ENCODE measurements at places on chromosomes 7 and 10. TPM values are rescaled to one million over a fixed set of nuclear protein-coding genes. Genes with fewer than 3 reads are reported as not detected.

Gene ANKRD61
- total RNA-seq = not detected

Gene MMP21
- 1.2 TPM for total RNA-seq

Gene ADGRA1
- total RNA-seq = 0.07 TPM

Gene HOXA3
- 50.9 TPM for total RNA-seq

Gene BNIP3
- 166 TPM for total RNA-seq

Gene FAM131B
- total RNA-seq = 0.60 TPM

Gene CPA5
- total RNA-seq = not detected

Gene CRTAC1
- 2.6 TPM for total RNA-seq

Gene RBP4
- 4.1 TPM for total RNA-seq

Gene SLC39A12
- total RNA-seq = not detected

- no peak for DNase-seq
- H3K27me3 ChIP-seq = no peaks in the 10 kb centered on the region
- H3K27ac ChIP-seq = no peak overlapping the region
- no peak overlapping the region for H3K4me3 ChIP-seq
- H3K36me3 ChIP-seq = no peaks in the 10 kb centered on the region
Measured at GRCh38 chr7:131803816-131804215, 247.4 kb upstream of the PODXL start.

GRCh38 chr7:117092785-117093184, 139.5 kb downstream of the ST7 start:
- no peaks in the 10 kb centered on the region for H3K27me3 ChIP-seq
- no peaks in the 10 kb centered on the region for H3K4me1 ChIP-seq
- H3K27ac ChIP-seq = no peak overlapping the region
- no peak overlapping the region for H3K4me3 ChIP-seq
- H3K36me3 ChIP-seq = no peaks in the 10 kb centered on the region

DNA sequence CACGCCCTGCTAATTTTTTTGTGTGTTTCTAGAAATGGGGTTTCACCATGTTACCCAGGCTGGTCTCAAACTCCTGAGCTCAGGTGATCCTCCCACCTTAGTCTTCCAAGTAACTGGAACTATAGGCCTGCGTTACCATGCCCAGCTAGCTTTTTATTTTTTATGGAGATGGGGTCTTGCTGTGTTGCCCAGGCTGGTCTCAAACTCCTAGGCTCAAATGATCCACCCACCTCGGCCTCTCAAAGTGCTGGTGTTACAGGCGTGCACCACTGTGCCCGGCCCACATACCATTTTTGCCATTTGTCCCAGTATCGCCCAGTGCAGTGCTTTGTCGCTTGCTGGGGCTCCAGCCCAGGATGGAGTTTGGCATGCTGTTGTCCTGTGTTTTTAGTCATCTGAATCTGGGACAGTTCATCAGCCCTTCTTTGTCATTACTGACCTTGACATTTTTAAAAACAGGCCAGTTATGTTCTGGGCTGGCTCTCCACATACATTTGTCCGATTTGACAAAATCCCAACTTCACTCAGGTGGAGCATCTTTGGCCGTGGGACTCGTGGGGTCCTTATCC, 16.7 kb downstream of the FOXK1 start:
- H3K36me3 ChIP-seq = no peaks in the 10 kb centered on the region
- no peak overlapping the region for H3K4me3 ChIP-seq
- peaks cover 19% of the 10 kb centered on the region for H3K4me1 ChIP-seq

GRCh38 chr7:787332-788240, 44.7 kb upstream of the SUN1 start:
- no peak overlapping the region for H3K4me3 ChIP-seq
- no peak overlapping the region for H3K27ac ChIP-seq
- H3K36me3 ChIP-seq = no peaks in the 10 kb centered on the region
- no peak for DNase-seq
- H3K27me3 ChIP-seq = no peaks in the 10 kb centered on the region
- H3K4me1 ChIP-seq = peaks cover 8% of the 10 kb centered on the region

- no peaks in the 10 kb centered on the region for H3K36me3 ChIP-seq
- no peaks in the 10 kb centered on the region for H3K27me3 ChIP-seq
- H3K27ac ChIP-seq = no peak overlapping the region
- H3K4me3 ChIP-seq = no peak overlapping the region
- no peaks in the 10 kb centered on the region for H3K4me1 ChIP-seq
- no peak for DNase-seq
Measured at GRCh38 chr10:13195016-13195415, 33.7 kb downstream of the MCM10 start.

DNA sequence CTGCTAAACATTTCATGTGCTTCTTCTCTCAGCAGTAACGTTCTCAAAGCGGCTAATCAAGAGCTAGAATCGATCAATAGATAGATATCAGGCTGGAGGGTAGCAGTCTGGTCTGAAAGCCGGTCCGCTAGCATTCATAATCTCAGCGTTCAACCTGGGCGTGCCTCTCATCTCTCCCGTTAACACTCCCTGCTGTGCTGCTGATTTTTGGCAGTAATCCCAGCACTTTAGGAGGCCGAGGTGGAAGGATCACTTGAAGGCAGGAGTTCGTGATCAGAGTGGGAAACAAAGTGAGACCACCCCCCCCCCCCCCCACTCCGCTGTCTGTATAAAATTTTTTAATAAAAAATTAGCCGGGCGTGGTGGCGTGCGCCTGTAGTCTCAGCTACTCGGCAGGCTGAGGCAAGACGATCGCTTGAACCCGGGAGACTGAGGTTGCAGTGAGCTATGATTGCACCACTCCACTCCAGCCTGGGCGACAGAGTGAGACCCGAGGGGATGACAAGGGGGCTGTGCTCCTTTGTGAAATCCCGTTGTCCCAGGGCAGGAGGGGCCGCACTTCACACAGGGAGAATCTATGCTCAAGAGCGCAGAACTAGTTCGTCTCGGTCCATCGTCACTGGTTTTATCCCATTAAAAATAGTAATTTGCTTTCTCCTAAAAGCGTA, 624 bp upstream of the CEP55 start:
- peaks cover 2% of the 10 kb centered on the region for H3K4me1 ChIP-seq
- peak overlapping the region; percentile 50 for H3K4me3 ChIP-seq
- peak; percentile 26 for DNase-seq

DNA sequence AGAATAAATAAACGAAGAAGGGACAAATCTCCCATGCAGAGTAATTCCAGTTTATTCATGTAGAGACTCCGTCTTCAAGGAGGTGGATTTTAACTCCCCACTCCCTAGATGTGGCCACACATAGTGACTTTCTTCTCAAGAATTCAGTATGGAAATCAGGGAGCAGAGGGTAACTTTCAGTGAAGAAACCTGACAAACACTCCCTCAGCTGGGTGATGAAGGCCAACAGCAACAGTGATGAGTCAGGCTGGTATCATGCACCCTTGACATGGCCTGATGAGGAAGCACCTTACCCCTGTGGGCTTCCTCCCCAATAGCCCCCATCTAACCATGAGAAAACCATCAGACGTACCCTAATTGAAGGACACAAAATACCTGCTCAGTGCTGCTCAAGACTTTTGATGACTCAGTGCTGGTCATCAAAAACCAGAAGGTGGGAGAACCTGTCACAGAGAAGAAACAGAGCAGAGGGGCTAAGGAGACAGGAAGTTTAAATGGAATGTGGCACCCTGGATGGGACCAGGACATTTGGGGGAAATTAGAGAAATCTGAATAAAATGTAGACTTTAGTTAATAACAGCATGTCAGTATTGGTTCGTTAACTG, 50.6 kb downstream of the ADAMTS14 start:
- H3K36me3 ChIP-seq = no peaks in the 10 kb centered on the region
- no peaks in the 10 kb centered on the region for H3K27me3 ChIP-seq
- H3K4me3 ChIP-seq = no peak overlapping the region
- no peak for DNase-seq
- H3K4me1 ChIP-seq = no peaks in the 10 kb centered on the region
- H3K27ac ChIP-seq = no peak overlapping the region

- H3K27ac ChIP-seq = peak overlapping the region; percentile 62
- peak; percentile 82 for DNase-seq
- peaks cover 5% of the 10 kb centered on the region for H3K4me1 ChIP-seq
Measured at GRCh38 chr10:7464691-7465090, 53.9 kb upstream of the SFMBT2 start.

DNA sequence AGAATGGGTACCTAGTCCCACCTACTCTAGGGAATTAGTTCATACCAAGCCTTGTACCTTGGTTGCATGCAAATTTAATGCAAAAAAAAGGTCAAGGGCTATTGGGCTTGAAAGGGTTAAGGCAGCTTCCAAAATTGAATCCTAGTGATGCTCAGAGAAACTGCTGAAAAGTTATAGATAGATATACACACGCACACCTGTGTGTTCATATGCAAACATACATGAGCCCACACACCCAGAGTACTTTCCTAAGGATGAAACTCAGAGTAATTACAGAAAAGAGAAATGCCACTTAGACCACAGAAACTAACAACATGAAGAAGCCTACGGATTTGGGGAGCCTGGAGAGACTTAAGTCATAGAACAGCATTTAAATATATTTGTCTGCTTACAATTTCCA, 1.5 kb downstream of the SLC25A13 start:
- H3K27me3 ChIP-seq = no peaks in the 10 kb centered on the region
- peaks cover 3% of the 10 kb centered on the region for H3K4me1 ChIP-seq
- H3K4me3 ChIP-seq = peak overlapping the region; percentile 99
- no peak for DNase-seq
- H3K36me3 ChIP-seq = no peaks in the 10 kb centered on the region

- no peak overlapping the region for H3K4me3 ChIP-seq
- H3K27ac ChIP-seq = no peak overlapping the region
- H3K27me3 ChIP-seq = no peaks in the 10 kb centered on the region
- DNase-seq = no peak
Measured at GRCh38 chr7:14630048-14630447, 272.5 kb downstream of the DGKB start.

- no peaks in the 10 kb centered on the region for H3K4me1 ChIP-seq
- H3K27ac ChIP-seq = no peak overlapping the region
- peak; percentile 17 for DNase-seq
- H3K36me3 ChIP-seq = no peaks in the 10 kb centered on the region
- H3K27me3 ChIP-seq = no peaks in the 10 kb centered on the region
Measured at GRCh38 chr10:47023237-47024045, 112.2 kb downstream of the PTPN20 start.

DNA sequence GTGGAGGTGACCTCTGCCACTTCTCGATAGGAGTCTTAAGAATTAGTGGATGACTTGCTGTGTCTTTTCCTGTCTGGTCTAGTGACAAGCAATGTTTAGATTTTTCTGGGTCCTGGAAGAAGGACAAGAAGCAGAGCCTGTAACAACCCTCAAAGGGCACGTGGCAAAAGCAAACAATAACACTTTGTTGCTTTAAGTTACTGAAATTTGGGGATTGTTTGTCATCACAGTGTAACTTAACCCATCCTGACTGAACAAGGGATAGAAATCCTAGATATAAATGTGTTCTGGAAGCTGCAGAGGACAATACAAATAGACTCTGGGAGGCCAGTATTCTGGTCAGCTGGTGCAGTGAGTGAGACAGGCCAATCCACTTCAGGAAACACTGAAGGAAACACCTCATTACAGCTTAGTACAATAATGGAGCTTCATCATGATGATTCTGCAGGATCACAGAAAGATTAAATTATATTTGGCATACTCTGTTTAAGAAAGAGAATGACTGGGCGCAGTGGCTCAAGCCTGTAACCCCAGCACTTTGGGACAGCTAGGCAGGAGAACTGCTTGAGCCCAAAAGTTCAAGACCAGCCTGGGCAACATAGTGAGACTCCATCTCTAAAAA, 23.3 kb downstream of the ENKUR start:
- H3K36me3 ChIP-seq = no peaks in the 10 kb centered on the region
- no peak overlapping the region for H3K4me3 ChIP-seq
- DNase-seq = no peak
- no peak overlapping the region for H3K27ac ChIP-seq

DNA sequence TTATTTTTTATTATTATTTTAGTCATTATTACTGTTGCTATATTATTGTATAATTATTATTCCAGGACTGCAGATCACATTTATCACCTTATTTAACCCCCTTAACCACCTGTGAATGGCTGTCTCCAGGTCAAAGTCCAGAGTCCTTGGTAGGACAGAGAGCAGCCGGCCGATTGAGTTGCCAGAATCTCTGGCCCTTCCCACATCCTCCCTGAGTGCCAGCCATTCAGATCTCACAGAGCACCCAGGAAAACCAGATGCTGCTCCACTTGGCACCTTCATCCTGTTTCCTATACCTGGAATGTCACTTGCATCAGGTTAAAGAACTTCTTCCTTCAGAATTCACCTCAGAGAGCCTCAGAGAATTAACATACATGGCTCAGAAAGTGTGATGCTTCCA, 101.1 kb downstream of the ELAPOR2 start:
- no peak overlapping the region for H3K4me3 ChIP-seq
- no peak for DNase-seq
- no peaks in the 10 kb centered on the region for H3K36me3 ChIP-seq

DNA sequence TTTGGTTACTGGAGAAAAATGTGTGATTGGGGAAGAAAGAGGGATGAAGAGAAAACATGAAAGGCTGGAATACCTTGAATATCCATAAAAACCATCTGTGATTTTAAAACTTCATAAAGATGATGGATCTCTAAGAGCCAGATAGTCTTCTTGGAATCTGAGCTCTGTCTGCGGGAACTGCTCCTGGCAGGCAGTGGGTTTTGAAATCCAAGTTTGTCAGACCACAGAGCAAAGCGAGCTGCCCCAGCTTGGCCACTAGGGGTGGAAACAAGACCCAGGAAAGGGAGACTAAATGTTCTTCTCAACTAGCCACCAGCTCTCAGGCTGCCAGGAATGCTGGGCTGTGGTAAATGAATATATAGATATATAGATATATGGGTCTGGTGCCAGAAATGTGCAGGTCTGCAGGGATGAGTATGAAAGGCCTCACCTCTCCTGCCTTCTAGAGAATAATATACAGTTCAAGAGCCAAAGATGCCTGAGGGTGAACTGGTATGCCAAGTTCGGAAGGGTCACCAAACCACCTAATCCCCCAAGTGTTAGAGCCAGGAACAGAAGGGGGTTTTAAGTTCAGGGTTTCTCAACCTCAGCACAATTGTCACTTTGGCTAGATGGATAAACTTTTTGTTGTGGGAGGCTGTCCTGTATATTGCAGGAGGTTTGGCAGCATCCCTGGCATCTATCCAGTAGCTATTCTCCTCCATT, 208.8 kb downstream of the KCNMA1 start:
- no peaks in the 10 kb centered on the region for H3K36me3 ChIP-seq
- H3K27me3 ChIP-seq = no peaks in the 10 kb centered on the region
- H3K27ac ChIP-seq = no peak overlapping the region
- DNase-seq = no peak

- peaks cover 1% of the 10 kb centered on the region for H3K4me1 ChIP-seq
- no peaks in the 10 kb centered on the region for H3K27me3 ChIP-seq
- no peaks in the 10 kb centered on the region for H3K36me3 ChIP-seq
- DNase-seq = no peak
- no peak overlapping the region for H3K4me3 ChIP-seq
Measured at GRCh38 chr10:114431414-114432135, 27.3 kb upstream of the AFAP1L2 start.

DNA sequence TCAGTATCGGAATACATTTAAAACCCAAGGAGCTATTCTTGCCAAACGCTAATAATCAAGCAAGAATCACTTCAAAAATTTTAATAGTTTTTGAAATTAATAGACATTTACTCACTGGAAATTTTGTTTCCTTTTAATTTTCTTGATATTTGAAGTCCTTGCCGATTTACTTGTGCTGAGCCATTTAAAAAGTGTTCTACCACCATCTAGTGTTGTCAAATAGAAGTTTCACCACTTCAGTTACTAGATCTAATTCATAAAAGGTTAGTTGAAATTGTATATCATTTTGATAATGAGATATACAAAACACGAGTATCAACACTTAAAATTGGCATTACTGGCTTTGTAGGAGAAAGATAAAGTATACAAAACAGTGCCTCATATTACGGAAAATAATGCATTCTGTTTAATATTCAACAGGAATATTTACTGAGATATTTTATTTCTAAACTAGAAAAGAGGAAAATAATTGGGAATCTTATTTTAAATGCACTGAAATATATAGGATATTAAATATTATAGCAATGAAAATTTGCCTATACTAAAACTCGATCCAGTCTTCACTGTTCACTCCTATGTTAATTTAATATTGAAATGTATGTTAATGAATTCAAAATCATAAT, 664.8 kb upstream of the SEMA3D start:
- H3K4me1 ChIP-seq = no peaks in the 10 kb centered on the region
- H3K36me3 ChIP-seq = no peaks in the 10 kb centered on the region
- H3K4me3 ChIP-seq = no peak overlapping the region
- no peaks in the 10 kb centered on the region for H3K27me3 ChIP-seq
